ENCODE measurements at places on chromosomes 1 and 21.

- no peak for DNase-seq
Measured at GRCh38 chr1:234701737-234702341, 91.9 kb upstream of the IRF2BP2 start.

DNA sequence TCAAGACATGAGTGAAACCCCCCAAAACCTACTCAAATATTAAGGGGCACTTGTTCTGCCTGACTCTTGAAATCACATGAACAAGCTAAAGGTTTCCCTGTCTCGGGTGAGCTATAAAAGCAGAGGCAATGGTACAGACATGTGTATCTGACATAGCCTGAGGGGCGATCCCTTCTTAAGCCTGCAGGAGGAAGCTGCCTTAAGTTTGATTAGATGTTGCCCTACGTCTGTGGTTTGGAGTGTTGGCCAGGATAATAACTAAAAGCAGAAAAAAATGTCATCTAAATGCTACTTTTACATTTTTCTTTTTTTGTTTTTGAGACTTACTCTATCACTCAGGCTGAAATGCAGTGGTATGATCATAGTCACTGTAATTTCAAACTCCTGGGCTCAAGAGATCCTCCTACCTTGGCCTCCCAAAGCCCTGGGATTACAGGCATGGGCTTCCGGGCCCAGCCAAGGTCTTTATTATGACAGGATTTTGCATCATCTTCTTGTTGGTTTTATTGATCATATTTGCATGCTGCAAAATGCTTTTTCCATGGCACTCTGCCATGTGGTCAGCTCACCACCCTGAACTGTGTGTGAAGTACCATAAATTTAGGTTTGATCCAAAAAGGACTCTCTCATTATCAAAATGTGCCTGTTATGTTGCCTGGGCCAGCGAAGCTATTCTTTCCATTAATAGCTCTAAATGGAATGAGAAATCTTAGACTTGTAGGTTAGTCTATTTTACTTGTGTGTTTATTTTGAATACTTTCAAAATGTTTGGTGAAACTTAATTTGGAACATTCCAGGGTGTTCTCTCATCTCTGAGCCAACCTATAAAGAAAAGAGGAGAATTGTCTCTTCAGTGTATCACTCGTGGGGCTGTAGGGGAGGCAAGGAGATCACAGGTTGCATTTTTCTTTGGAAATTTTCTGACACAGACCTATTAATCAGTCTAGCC is 15.0 kb upstream of the HMGN1 start:
- DNase-seq, result no peak

DNA sequence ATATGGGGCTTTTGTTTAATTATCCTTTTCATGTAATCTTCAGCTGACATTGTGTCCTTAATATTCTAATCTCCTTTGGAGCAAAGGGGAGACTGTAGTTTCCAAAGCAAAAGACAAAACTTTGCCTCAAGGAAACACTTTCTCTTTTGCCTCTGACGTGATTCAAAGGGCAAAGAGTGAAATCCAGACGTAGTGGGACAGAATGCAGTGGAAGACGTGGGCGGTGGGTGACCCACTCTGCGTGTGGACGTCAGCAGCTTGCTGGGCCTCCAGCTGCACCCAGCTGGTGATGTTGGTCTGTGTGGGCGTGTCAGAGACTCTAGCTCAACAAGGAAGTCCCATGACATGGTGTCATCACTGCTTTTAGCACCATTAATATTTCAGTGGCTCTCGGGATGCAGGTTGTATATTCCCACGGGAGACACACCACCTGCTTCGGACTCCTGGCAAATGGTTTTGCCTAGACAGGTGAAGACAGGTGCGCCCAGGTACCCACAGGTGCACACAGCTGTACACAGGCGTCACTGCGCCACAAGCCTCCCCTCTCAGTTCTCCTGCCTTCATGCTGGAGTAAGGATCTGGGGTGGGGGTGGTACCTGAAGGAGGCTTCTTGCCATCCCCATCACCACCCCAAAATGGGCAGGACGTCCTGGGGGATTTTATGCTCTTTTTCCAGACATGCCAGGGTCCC is 292.1 kb upstream of the VAMP3 start:
- no peak for DNase-seq

GRCh38 chr1:79204779-79205479 is 198.4 kb upstream of the ADGRL4 start:
- DNase-seq, result no peak

GRCh38 chr21:21297211-21297610 is 299.0 kb downstream of the NCAM2 start:
- no peak for DNase-seq

- DNase-seq, result no peak
Measured at GRCh38 chr1:58884706-58885661, 101.1 kb upstream of the JUN start.

GRCh38 chr1:40162753-40163441 is 1.7 kb downstream of the RLF start:
- no peak for DNase-seq

GRCh38 chr1:31651089-31651420 is 6.4 kb upstream of the PEF1 start:
- DNase-seq, result no peak

GRCh38 chr1:111743679-111744101 is 4.5 kb upstream of the INKA2 start:
- no peak for DNase-seq

Measured in stimulated activated CD8-positive, alpha-beta memory T cell treated with anti-CD3 and anti-CD28 coated beads, Interleukin-4, amount 100 ng/mL, for 24 hours (primary cell).